H4 (cell line): ENCODE measurements at places on chromosomes 2 and 18.

- no peak for DNase-seq
These were observed 172.1 kb downstream of the CBLN2 start for GRCh38 chr18:72372076-72372475.

DNA sequence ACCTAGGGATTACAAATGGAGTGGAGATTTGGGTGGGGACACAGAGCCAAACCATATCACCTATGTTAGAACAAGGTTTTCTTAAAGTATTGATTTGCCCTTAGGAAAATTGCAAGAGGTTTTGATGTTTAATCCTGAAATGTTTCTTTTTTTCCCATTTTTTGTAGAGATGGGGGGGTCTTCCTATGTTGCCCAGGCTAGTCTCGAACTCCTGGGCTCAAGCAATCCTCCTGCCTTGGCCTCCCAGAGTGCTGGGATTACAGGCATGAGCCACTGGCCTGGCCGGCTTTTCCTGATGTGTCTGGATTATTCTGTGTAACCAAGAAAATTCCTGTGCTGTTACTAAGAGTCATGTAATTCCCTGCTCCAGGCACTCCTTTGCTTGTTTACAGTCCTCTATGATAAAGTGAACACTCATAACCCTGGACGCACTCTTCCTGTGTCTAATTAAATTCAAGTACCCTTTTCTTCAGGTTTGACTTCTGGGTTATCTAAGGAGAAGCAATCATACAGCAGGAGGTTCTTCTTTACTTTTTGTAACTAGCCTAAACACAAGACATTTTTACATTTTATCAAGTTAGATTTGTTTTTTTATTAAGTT, 15.0 kb upstream of the CTDP1 start:
- peak; percentile 60 for DNase-seq

- DNase-seq: no peak
These were observed 57.3 kb downstream of the CPO start for GRCh38 chr2:206996556-206997065.

GRCh38 chr2:3575534-3576262, 638 bp downstream of the RPS7 start:
- no peak for DNase-seq

DNA sequence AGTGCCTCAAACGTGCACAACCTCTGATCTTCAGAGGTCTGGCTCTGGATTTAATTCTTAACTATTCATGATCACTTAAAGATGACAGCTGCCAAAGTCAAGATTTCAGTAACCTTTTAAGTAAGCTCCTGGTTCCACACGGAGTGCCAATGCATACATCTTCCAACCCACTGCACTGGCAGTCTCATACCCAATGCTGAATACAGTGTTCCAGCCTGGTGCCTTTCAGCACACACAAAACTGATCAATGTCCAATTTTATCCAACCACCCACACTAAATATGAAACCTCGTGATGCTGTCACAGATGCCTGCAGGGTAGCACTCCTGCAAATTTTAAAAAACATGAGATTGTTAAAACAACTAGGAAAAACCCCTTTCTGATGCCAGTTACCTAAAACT, 84.0 kb downstream of the EHBP1 start:
- DNase-seq: no peak

GRCh38 chr2:70887550-70888246, 48.0 kb upstream of the ATP6V1B1 start:
- no peak for DNase-seq

DNA sequence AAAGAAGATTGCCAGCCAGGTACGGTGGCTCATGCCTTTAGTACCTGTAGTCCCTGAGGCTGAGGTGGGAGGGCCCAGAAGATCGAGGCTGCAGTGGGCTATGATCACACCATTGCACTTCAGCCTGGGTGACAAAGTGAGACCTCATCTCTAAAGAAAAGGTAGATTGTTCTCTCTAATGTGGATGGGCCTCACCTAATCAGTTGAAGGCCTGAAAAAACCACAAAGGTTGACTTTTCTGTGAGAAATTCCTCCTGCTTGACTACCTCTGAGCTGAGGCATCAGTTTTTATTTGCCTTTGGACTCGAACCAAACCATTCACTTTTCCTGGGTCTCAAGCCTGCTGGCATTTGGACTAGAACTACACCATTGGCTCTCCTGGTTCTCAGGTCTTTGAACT, 142.1 kb upstream of the CYP26B1 start:
- DNase-seq: no peak

- DNase-seq: no peak
These were observed 78.4 kb downstream of the SEPTIN10 start for GRCh38 chr2:109535217-109535946.
